ENCODE measurements at places on chromosomes 11 and 22. TPM values are rescaled to one million over a fixed set of nuclear protein-coding genes. Genes with fewer than 3 reads are reported as not detected.

- no peak for DNase-seq
Observed at GRCh38 chr11:22389526-22390282, 51.5 kb downstream of the SLC17A6 start.

- DNase-seq, result no peak
Observed at GRCh38 chr11:10453261-10453660, 1.8 kb upstream of the AMPD3 start.

GRCh38 chr22:25172153-25172552, 27.5 kb upstream of the CRYBB3 start:
- DNase-seq, result no peak

GRCh38 chr22:36885474-36885873, 24.7 kb downstream of the NCF4 start:
- DNase-seq, result no peak

- DNase-seq, result no peak
Observed at GRCh38 chr11:28999620-29000019, 891.4 kb downstream of the METTL15 start.

Gene SLC7A4
- 2.7 TPM for total RNA-seq

Gene OR10A4
- total RNA-seq, result not detected

Gene AQP11
- total RNA-seq, result 0.75 TPM
